ENCODE measurements at places on chromosomes 4 and X.
A peak's percentile ranks its signal among the peaks of the same experiment; 100 is the strongest.

DNA sequence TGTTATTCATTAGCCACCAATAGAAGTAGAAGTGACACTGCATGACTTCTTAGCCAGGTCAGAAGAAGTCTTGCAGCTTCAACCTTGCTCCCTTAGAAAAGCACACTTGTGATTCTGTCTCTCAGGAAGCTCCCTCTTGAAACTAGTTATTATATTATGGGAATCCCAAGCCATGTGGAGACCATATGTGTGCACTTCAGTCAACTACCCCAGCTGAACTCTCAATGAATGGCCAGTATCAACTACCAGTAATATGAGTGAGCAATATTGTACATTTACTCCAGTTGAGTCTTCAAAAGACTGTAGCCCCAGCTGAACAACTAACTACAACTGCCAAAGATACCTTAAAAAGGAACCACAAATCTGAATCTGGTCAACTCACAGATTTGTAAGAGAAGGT is 77.1 kb upstream of the GABRA3 start:
- no peak for DNase-seq

DNA sequence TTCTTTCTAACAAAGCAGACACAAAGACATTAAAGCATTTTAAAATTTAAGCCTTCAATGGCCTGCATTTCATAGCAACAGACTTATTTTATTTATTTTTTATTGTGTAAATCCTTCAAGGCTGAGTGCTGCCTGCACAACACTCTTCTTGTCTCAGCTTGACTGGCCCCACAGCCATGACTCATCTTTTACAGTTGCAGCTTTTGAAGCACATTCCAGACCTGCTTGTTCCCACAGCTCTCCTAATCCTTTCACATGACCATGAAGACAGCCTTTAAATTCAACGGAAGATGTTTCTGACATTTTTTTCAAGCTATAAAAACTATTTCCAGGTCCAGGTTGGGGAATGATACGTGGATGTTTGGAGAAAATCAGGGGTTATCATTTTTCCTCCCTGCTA is 276.9 kb upstream of the TACR3 start:
- peak; percentile 19 for DNase-seq

DNA sequence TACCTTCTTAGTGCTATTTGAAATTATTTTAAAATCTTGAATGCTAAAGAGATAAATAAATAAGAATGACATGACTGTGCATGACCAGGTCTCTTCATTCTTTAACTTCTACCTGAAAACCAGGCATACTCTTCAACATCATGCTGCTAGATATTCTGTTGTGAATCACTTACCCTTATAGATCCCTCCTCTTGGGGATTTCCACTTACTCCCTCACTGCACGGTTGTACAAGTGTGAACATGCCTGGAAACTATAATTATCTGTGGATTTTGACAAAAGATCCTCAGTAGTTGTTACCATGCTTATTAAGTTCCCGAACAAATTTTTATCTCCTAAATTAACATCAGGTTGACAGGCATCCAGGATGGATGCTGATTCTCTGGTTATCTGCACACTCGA is 54.3 kb downstream of the ADGRL3 start:
- DNase-seq, result no peak

DNA sequence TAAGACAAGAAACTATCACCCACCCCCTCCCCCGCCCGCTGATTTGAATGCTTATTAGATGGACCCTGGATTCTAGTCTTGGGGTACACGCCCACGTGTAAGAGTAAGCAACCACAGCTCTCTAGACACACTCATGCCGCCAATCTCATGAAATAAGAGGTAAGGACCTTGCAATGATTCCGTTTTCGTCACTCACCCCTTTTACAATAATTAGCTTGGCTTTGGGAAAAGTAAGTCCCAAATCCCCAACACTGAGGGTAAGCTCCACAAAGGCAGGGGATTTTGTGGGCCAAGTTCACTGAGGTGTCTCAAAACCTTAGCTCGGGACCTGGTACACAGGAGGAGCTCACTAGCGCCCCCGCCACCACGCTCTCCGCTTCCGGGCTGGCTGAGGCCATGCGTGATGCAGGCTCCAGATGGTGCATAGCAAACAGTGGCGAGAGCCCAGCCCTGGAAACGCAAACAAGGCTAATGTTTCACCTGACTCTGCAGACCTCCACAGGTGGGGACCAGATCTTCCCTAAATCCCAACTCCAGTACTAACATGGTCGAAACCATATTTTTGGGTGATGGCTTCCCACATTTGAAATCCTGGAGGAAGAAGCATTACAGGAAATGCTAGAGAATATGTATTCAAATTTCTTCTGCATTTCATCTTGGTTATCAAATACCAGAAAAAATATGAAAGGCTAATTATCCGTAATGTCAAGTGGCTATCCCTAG is 4.1 kb downstream of the PLAC8 start:
- peak; percentile 89 for DNase-seq

DNA sequence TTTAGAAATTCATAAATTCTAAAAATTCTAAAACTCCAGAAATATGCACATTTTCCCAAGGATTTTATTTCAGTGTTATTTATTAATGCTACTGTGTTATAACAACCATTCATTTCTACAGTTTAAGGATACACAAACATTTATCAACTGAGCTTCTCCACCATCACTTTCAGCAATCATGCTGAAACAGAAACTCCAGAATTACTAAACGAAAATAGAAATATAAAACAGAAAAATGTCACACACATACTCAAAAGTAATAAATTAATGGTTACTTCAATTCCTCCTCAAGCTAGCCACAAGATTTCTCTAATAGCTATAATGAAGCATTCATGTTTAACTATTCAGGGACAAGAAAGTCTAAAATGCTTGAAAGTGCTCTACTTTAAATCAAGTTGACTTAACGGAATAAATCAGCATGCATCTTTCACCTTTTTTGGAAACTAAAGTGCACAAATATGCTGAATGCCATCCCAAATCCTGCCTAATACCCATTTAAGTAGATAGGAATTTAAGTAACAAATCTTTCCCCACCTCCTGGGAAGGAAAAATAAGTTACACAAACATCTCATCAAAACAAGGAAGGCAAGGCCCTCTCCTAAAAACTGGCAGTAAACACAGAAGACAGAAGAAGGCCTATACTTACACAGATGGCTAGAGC is 563 bp downstream of the FAM13A start:
- no peak for DNase-seq

GRCh38 chr4:46425775-46426400 is 36.0 kb upstream of the GABRA2 start:
- DNase-seq, result no peak

DNA sequence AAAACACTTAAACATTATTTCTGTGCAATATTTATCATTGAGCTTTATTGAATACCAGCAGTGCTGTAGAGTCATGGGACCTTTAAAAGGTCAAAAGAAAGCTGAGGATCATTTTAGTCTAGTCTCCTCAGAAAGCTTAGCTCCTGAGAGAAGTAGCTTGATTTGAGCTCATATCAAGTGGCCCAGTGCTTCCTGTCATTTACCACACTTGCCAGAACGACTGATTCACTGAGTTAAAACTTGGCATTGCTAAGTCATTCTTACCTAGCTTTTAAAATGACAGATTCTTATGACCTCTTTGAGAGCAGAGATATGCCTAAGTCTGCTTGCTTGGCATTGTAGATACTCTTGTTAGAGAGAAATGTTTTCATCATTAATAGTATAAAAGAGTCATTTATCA is 15.2 kb downstream of the SEPTIN11 start:
- no peak for DNase-seq

- no peak for DNase-seq
Observed at GRCh38 chrX:152813206-152813605, 17.4 kb downstream of the CETN2 start.

Data from left cardiac atrium (tissue), 4 donors.